ENCODE measurements at places on chromosomes 5 and 9.

DNA sequence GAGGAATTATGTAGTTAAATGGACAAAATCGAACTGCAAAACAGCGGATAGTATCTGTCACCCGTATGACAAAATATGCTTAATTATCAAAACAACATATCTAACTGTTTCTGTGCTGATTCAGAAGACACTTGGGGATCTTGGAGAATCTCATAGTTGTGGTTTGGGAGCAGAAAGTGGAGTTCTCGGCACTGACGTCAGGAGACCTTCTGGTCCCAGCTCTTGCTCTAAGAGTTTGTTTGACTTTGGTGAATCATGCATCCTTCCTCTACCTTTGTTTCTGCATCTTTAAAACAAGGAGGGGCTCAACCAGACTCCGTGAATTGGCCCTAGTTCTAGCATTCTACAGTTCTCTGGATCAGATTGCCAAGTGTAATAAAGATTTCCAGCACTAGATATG, 37.0 kb upstream of the TAF1L start:
- no peak for DNase-seq

DNA sequence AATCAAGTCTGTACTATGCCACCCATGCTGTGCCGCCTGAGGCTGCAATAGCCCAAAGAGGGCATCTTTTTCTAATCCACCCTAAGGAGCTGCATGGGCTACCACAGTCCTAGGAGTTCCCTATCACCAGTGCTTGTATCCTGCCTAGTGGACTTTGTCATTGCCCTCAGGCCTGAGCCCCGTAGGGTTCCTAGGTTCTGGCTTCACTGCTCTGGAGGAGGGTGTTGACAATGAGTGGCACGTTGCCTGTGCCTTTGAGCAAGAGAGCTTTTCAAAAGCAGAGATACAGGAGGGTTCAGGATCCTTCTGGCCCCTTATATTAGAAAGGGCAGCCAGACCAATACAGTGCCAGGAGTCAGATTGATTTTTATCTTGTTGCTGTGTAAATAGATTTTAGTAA, 93.0 kb downstream of the PRDM6 start:
- DNase-seq: no peak

DNA sequence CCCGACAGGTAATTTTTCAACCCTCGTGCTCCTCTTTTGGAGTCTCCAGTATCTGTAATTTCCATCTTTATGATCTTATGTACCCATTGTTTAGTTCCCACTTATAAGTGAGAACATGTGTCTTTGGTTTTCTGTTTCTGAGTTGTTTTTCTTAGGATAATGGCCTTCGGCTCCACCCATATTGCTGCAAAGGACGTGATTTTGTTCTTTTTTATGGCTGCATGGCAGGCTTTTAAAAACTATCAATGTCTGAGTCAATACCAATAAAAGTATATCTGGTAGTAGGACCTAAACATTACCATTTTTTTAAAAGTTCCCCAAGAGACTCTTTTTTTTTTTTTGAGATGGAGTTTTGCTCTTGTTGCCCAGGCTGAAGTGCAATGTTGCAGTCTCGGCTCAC, 3.9 kb upstream of the SLC26A2 start:
- no peak for DNase-seq

DNA sequence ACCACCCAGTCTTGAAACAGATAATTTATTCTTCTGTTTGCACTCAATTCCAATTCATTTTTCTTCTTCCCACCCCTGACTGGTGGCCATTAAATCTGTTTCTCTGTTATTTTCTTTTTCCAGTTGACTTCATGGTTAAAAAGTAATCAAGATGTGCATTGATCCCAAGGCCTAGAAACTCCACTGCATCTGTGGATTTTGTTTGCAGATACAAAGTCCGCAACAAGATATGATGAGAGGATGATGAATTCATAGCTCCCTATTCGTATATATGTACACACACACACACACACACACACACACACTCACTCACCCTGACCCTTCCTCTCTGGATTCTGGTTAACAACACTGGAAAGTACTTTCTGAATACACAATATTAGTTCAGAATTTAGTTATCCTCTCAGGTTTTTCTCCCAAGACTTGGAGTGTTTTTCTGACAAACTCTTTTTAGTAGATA, 52.4 kb downstream of the CD180 start:
- DNase-seq: no peak

- DNase-seq: no peak
Measured at GRCh38 chr5:147779694-147780093, 2.8 kb downstream of the JAKMIP2 start.
